ENCODE measurements at places on chromosomes 2 and 18.

GRCh38 chr2:173934895-173935294 is 30.3 kb downstream of the SP3 start:
- DNase-seq = no peak

- DNase-seq = no peak
Observed at GRCh38 chr2:70676301-70677035, 91.5 kb downstream of the ADD2 start.

GRCh38 chr2:220194630-220195584 is 567.5 kb downstream of the SLC4A3 start:
- no peak for DNase-seq

DNA sequence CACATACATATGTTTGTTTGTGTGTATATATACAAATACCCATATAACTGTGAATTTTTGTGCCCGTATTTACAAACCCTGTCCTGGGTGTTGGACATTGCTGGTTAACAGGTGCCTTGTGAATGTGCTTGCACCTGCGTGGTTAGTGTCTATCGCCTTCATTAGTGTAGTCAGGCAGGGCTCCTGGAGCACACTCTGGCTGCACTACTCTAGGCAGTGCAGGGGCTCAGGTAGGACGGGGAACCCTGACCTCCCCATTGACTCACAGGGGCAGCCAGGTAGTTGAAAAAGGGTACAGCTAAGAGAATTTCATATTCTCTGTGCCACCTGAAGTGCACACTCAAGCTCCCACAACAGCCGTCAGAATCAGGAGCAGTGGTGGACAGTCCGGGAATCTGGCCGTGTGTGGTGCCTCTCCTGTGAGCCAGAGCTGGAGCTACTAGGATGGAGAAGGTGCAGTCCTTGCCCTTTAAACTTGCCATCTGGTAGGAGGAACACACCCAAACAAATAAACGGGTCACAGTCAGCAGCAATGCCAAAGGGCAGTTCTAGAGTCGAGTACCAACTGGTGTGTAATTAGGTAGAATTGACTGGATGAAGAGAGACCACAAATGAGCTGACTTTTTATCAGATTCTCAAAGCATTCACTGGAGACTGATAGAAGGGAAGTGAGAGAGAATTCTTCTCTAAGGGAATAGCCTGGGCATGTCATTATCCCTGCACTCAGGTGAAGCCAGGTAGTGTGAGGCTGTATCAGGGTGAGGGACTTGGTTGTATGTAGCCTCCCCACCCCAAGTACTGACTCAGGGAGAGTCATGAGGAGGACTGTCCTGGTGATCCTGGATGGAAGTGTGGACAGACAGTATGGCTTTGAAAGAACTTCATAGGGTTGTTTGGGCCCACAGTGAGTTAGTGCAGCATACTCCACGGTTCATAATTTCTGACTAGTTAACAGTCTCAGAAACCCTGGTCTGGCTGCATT is 44.1 kb downstream of the FARP2 start:
- DNase-seq = no peak

DNA sequence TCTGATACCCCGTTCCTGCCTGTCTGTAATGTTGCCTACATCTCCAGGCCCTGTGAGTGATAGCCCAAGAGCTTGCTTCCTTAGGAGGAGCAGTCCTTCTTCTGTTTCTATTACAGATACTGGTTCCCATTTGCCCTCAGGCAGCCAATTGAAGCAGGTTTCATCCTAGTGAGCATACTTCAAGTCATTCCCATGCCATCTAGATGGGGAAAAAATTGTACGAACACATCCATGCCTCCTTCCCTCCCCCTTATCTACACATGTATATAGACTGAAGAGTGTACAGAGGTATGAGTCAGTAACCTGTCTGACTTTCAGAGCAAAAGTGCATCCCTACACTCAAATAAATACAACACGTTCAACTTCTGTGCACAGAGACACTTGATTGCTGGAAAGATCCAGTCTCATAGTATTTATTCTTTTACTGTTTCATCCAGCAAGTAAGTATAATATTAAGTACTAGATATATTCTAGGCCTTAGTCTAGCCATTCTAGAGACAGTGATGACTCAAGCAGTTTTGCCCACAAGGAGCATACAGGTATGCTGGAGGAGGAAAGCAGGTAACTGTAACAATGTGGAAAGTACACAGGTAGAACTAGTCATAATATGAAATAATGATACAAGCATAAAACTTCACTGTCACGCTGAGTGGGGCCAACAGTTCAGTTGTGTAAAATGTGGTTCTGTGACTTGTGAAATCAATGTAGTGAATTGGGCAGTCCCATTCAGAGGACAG is 153.4 kb downstream of the MGAT5 start:
- no peak for DNase-seq

GRCh38 chr18:56162311-56163265 is 475.8 kb downstream of the TXNL1 start:
- DNase-seq = peak; percentile 52

- peak; percentile 12 for DNase-seq
Observed at GRCh38 chr2:195984923-195985726, 83.5 kb downstream of the DNAH7 start.

DNA sequence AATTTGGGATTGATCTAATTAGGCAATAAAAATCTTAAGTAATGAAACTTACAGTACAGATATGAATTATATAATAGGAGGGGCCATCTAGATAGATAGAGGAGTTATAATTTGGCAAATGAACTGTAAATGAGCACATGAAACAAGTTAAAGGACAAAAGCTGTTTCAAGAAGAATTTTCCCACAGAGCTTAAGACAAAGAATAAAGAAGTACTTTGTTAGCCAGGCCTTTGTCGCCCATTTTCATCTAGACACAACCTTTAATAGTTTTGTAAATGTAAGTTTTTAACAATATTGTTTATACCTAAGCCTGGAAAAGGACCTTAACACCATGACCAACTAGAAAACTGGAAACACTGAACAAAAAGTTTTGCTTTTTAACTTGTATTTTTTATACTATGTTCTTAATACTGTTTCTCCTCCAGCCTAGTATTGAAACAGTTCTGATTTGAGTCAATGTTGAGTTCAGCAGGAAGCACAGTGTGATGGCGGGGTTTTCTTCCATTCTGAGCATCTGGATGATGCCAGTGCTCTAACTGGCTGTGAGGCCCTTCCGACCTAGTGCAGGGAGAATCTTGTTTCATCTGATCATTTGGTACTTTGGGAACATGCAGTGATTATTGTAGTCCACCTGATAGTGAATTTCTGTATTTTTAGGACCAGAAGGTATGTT is 37.6 kb downstream of the FARP2 start:
- no peak for DNase-seq

DNA sequence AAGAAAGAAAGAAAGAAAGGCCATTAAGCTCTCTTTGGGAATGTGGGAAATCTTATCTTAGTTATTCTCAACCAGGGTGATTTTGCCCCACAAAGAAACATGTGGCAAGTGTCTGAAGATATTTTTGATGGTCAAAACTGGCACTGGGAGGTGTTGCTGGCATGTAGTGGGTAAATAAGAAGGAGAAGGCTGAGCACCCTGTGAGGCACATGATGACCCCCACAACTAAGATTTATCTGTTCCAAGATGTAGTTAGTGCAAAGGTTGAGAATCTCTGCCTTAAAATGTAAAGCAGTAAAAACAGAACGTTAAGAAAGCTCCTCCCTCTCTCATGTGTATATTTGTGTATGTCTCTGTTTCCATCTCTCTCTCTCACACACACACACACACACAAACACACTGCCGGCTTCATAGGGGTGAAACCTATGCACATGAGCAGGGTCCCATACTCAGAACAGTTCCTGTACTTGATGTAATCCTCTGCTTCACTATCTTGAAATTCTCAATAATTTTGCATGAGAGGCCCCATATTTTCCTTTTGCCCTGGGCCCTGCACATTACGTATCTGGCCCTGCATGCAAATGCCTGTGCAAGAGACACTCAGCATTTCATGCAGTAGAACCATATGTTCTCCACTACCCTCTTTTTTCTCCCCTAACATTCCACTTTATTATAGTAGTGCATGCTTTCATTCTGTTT is 94.3 kb downstream of the MREG start:
- DNase-seq = peak; percentile 34

DNA sequence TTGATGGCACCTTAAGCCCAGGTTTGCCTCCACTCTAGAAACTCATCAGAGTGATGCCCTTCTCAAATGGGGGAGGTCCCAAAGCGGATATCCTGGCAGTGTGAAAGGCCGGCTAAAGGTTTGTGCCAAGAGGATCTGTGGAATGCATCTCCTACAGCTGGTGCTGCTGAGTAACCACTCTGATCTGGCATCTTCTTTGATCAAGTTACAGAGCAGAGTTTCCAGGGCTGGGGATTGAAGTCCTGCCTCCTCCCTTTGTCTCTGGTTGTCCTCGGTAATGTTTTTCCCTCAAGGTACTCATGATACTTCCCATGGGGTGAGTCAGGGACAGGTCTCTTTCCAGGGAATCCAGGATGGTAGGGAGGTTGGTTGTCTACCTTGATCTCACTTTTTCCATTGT is 24.6 kb downstream of the PRKRA start:
- DNase-seq = no peak

DNA sequence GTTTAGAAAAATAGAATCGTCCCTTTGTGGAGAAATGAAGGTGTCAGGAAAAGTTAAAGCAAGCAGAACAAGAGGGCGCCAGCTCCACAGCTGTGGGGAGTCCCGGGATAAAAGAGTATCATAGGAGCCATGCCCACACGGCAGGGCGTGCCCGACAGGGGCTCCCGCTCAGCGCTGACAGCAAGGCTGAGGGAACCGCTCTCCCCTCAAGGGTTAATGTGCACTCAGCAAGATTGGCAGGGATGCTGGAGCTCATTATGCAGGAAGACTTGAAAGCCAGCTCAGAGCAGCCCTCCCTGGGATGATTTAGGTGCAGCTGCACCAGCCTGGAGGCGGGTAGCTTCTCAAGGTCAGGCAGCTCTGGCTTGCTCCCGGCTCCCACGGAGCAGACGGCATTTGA is 500.2 kb downstream of the EIPR1 start:
- DNase-seq = no peak

DNA sequence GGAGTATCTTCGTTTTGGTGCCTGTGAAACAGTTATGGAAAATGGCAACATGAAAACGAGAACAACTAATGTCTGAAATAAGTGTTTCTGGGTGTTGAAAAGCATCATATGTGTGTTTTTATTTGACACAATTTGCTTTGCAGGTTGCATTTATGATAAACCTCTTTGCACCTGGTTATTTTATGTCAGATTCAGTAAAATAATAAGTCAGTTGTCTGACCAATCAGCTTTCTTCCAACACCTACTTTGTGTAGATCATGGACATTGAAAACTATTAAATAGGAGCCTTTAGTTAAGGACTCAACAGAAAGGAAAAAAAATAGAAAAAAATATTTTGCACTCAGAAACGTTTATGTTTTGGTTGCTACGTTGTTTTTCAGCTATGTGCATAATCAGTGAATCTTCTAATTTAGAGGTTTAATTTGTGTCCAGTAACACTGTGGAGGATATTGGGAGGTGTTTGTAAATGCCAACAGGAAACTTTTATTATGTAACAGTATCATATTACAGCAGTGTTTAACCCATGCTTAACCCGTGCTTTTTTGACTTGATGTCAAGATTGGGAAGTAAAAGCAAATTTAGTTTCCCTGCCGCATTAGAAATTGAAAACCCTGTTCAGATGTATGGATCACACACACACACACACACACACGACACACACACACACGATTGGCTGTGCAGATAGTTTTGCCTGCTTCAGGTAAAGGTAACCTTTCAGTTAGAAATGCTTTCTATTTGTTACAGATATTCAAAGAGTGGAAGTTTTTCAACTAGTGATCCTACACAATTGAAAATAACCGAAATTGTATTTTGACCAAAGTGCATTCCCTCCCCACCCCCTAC is 2.6 kb downstream of the PKP4 start:
- DNase-seq = no peak

GRCh38 chr2:41723526-41723925 is 324.3 kb upstream of the PKDCC start:
- no peak for DNase-seq

- no peak for DNase-seq
Observed at GRCh38 chr2:238640486-238640885, 207.4 kb upstream of the TWIST2 start.
